Cardiac atrium fibroblast (primary cell): ENCODE measurements at places on chromosomes 16 and 17. TPM values are rescaled to one million over a fixed set of nuclear protein-coding genes. Genes with fewer than 3 reads are reported as not detected.

ODAD4 gene
- 0.16 and 0.18 TPM in 2 replicates for total RNA-seq

SEPTIN1 gene
- not detected in 2 replicates for total RNA-seq

DOC2B gene
- total RNA-seq: not detected in 2 replicates

RNF43 gene
- 0.32 TPM in 1 of 2 replicates, not detected in the other for total RNA-seq

PRR15L gene
- total RNA-seq: not detected in 2 replicates

CSH2 gene
- total RNA-seq: not detected in 2 replicates
